Endodermal cell (in vitro differentiated cells): ENCODE measurements at places on chromosomes 16 and 17.
A peak's percentile ranks its signal among the peaks of the same experiment; 100 is the strongest.

DNA sequence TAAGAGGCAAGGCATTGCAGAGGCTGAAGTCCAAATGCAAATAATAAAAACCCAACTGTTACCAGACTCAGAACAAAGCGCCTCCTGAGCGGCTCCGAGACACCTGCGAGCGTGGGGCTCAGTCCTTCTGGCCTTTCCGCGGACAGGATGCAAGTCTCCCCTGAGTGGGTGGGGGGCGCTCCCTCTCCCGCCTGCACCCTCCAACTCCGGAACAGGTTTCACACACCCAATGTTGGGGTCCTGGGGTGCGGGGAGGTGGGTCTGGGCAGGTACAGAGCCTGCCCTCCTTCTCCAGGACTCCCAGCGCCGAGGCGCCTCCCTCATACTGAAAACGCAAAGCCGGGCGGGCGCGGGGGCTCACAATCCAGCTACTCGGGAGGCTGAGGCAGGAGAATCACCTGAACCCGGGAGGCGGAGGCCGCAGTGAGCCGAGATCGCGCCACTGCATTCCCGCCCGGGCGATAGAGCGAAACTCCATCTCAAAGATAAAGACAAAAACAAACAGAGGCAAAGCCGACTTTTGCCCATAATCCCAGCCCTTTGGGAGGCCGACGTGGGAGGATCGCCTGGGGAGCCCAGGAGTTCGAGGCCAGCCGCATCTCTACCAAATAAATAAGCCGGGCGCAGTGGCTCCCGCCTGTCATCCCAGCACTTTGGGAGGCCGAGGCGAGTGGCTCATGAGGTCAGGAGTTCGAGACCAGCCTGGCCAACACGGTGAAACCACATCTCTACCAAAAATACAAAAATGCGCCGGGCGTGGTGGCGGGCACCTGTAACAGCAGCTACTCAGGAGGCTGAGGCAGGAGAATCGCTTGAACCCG lies 893 bp downstream of the GINS2 start:
- no peak for DNase-seq

- peak; percentile 66 for DNase-seq
Measured at GRCh38 chr17:63681530-63681929, 18.4 kb downstream of the LIMD2 start.

GRCh38 chr17:68441070-68441770 lies 16.1 kb downstream of the WIPI1 start:
- no peak for DNase-seq

DNA sequence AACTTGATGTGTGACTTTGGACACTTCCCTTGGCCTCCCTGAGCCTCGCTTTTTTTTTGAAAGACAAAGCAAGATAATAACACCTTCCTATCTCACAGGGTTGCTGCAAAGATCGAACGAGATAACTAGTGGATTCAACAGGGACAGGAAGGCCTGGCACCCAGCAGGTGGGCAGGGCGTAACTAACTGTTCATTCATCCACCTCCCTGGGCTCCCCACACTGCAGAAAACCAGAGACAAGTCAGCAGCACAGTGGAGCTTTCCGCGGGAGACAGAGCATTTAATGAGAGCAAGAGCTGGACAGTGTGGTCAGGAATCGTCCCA lies 28.7 kb downstream of the SLC13A5 start:
- DNase-seq: peak; percentile 81

- DNase-seq: no peak
Measured at GRCh38 chr16:87376660-87377059, 6.9 kb downstream of the FBXO31 start.
